ENCODE measurements at places on chromosomes 13 and 19. TPM values are rescaled to one million over a fixed set of nuclear protein-coding genes. Genes with fewer than 3 reads are reported as not detected.

Gene ZFR2
- total RNA-seq: 0.16 TPM

Gene GRIN3B
- 1.8 TPM for total RNA-seq

Gene METTL21C
- not detected for total RNA-seq

Gene LHB
- not detected for total RNA-seq

Gene ZNF439
- total RNA-seq: not detected

Gene DAND5
- not detected for total RNA-seq

Gene ZNF600
- 0.30 TPM for total RNA-seq

Gene CSNK1G2
- 43.3 TPM for total RNA-seq

Gene MEIOSIN
- not detected for total RNA-seq

Gene IL12RB1
- total RNA-seq: not detected

Gene IFNL1
- 0.28 TPM for total RNA-seq

Gene MCEMP1
- total RNA-seq: not detected

Gene SKA3
- total RNA-seq: 14.0 TPM

Gene BEST2
- total RNA-seq: not detected

Gene CLIP3
- 1.2 TPM for total RNA-seq

Gene TSHZ3
- total RNA-seq: 4.2 TPM

Gene KLK15
- total RNA-seq: not detected

Gene PRX
- total RNA-seq: 1.4 TPM

Gene PLPPR3
- total RNA-seq: 3.8 TPM

Gene POU2F2
- 0.33 TPM for total RNA-seq

Gene OR4F17
- total RNA-seq: not detected

Gene LYPD5
- 0.17 TPM for total RNA-seq

Gene CYP4F2
- not detected for total RNA-seq

All from A549 treated with DMSO at 1 μM for 4 hours (cell line).